NAMALWA (cell line): ENCODE measurements at places on chromosomes 6 and 20.

DNA sequence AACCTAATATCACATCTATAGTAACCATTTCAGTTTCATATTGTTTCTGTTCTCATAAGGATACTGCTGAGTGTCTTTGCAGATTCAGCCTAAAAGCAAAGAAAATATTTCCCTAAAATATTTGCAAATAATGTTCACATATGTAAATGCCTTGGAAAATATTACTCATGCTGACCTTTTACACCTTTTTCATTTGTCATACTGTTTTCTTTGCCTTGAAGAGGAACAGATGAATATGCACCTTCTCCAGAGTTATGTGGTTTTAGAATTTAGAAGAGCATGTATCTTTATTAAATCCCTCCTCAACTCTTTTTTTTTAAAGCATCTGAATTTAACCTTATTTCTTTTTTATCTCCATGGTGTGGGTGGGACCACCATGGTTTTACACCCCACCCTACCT lies 32.5 kb downstream of the NDUFAF5 start:
- no peak for DNase-seq

DNA sequence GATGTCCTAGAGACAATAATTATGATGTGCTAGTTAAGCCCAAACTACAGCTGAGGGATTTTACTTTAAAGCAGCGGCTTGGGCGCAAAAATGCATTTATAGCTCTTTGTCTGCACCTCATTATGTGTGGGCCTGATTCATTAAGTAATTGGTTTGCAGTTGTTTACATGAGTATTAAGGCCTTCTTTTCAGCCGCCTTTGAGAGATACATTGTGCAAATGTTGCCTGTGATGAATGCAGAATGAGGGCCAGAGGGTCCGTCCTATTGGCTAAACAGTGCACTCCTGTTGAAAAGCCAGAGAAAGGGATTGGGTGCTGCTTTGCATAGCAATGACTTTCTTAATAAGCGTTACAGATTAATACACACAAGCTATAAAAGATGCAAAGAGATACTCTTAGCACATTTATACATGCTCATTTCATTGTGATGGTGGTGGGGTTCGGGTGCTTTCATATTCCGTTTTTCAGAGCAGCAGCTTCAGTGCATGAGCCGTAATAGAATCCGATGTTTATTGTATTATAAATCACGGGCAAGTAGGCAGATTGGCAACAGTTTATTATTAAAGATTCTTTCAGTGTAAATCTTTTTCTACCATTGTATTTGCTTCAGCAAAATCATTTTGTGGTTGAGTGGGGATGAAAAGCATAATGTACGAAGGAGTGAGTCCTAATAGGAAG lies 68.2 kb upstream of the XRN2 start:
- DNase-seq = no peak

GRCh38 chr6:168756009-168756634 lies 315.1 kb downstream of the SMOC2 start:
- DNase-seq = no peak

DNA sequence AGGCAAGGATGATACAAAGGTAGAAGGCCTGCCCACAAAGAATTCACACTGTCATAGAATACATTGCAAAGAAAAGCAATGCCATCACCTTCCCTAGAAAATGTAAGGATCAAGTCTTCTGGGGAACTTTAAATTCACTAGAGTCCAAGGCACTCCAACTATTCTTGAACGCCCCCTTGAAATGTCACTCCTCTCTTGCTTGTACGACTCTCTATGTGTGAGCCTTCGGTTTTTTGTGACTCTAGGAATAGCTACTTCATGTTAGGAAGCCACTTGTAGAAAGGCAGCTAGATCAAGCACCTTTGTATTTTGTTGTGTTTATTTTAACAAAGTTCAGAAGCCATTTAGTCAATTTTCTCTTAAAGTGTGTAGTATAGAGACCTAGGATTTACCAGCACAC lies 159.2 kb upstream of the ARID1B start:
- DNase-seq = no peak

GRCh38 chr20:63454731-63455567 lies 17.5 kb downstream of the KCNQ2 start:
- DNase-seq = no peak

GRCh38 chr20:20793591-20793990 lies 81.1 kb upstream of the RALGAPA2 start:
- no peak for DNase-seq

DNA sequence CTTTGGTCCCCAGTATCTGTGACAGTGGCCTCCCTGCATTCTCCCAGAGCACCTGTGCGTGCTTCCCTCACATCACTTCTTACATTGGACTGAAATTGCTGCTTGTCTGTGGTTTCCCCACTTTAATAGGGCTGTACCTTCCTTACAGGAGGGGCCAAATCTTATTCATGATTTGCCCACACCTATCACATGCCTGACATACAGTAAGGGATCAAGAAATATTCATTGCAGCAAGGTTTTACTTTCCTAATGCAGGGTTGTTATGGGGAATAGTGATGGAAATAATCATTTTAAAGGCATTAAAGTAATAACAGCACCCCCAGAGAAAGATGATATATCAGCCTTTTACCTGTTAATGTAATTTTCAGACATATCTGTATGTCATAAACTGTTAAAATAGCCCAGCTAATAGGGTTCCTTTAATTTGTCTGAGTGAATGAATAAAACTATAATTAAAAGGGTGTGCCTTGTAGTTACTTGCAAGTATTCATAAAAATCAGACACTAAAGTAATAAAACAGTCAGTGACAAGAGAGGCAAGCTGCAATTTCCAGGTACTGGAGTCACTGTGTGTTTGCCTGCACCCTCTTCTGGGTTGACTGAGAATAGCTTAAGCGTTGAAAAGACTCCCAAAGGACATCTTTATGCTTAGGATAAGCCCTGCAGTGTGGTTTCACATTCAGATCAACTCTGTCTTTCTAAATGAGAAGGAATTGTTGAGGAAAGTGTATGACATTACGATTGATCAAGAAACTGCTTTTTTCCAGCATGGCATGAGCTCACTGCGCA lies 182.7 kb downstream of the PHACTR1 start:
- no peak for DNase-seq

DNA sequence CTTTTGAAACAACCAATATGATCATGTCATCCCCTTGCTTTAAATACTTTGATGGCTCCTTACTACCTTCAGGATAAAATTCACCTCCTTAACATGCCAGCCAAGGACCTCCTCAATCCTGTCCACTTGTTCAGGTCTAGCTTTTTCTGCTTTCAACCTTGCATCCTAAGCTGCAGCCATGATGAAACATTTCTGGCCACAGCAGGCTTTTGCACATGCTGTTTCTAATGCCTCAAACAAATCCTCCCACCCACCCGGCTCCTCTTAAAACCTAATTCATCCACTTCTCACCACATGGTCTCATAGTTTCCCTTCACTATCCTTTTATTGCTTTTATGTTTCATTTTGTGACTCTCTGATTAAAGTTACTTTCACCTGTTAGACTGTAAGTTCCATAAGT lies 124.6 kb downstream of the MYB start:
- no peak for DNase-seq

GRCh38 chr6:11804701-11805100 lies 26.1 kb upstream of the ADTRP start:
- no peak for DNase-seq

DNA sequence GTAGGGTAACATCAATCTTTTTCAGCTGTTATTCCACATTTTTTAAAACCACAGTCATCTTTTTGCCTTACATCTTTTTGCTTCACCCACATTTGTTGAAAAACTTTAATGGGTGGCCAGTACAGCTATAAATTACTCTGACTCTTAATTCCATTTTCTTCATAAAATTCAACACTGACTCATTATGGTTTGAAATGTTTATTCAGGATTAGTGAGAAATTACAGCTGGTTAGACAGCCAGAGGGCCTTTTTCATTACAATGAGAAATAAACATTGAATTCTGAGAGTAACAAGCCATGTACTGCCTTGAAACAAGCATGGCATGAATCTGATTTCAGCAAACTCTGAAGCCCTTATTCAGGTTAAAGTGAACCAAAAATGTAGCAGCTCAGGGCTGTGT lies 19.5 kb downstream of the NDUFAF4 start:
- DNase-seq = no peak

- DNase-seq = no peak
Measured at GRCh38 chr6:55033016-55033546, 141.2 kb upstream of the HCRTR2 start.

GRCh38 chr20:4999788-5000187 lies 1.5 kb downstream of the SLC23A2 start:
- peak; percentile 37 for DNase-seq

- DNase-seq = no peak
Measured at GRCh38 chr20:21302664-21303060, 469 bp upstream of the XRN2 start.

DNA sequence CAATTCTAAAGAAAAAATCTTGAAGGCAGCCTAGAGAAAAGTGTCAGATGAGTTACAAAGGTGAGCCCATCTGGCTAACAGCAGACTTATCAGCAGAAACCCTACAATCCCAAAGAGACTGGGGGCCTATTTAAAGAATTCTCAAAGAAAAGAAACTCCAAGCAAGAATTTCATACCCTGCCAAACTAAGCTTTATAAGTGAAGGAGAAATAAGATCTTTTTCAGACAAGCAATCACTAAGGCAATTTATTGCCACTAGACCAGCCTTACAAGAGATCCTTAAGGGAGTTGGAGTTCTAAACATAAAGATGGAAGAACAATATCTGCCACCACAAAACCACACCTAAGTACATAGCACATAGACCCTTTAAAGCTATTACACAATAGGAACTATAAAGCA lies 24.9 kb upstream of the DEFB126 start:
- no peak for DNase-seq

DNA sequence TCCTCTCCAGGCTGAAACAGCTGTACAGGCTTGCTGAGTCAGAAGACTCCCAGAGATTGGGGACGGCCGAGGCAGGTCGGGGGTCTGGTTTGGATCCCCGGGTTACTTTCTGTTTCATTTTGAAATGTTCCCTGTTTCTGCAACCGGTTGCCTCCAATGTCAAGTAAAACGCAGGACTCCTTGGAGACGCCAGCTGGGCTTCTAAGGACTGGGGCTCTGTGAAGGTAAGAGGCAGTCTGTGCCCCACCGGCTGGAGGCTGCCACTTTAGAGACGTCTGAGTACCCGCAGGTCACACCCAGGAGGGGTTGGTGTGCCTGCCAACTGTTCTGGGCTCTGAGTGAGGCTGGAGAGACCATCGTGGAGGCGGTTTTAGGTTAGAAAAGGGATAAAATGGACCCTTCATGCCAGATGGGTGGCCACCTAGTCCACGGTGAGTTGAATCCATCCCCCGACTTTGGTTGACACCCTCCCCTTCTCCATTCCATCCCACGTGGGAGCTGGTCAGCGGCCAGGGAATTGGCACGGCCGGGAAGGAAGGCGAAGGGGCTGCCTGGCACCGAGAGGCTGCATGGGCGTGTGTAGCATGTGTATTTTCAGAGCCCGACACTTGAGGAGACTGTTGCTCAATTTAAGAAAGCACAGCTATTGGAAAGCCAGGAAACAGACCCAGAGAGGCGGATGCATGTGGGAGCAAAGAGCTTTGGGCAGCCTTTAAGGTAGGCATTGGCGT lies 240.9 kb downstream of the PHACTR1 start:
- DNase-seq = peak; percentile 33

GRCh38 chr6:154824076-154824475 lies 90.9 kb downstream of the SCAF8 start:
- no peak for DNase-seq

GRCh38 chr6:46419576-46420002 lies 71.7 kb downstream of the RCAN2 start:
- DNase-seq = peak; percentile 72

DNA sequence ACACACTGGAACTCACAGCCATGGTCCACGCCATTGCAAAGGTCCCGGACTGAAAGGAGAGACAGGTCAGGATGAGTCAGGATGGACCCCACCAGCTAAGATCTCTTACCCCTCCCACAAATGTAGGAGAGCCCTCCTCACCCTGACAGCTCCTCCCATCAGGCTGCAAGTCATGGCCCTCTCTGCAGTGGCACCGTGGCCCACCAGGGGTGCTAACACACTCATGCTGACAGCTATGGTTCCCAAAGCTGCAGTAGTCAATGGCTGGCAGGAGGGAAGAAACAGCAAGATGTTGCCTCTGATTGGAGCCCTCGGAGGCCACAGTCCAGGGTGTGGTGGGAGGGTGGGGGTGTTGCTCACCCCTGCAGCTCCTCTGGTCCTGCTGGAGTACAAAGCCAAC lies 5.7 kb upstream of the RBPJL start:
- DNase-seq = peak; percentile 70

DNA sequence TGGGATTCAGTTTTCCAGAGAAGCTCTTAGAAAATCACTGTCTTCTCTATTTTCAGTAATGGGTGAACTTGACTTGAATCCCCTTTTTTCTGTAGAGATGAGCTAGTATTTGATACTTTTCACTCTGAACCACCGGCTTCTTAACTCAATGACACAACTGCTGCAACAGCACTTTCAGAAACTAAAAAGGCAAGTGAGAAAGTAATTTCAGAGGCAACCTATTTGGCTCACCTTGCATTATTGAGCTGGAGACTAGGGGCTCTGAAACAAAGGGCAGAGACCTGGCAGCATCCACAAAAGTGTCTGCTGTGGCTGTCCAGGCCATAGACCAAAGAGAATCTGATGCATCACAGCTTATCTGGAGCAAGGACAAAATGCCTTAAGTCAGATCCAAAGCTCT lies 289.8 kb upstream of the IRAK1BP1 start:
- no peak for DNase-seq

GRCh38 chr6:98831959-98832283 lies 2.5 kb upstream of the POU3F2 start:
- DNase-seq = no peak

GRCh38 chr6:96675597-96675996 lies 112.7 kb downstream of the FHL5 start:
- DNase-seq = no peak

GRCh38 chr20:49877386-49877921 lies 37.9 kb downstream of the SPATA2 start:
- no peak for DNase-seq

GRCh38 chr20:43364001-43364400 lies 93.7 kb upstream of the SRSF6 start:
- DNase-seq = no peak

GRCh38 chr6:100685747-100686146 lies 195.4 kb downstream of the ASCC3 start:
- no peak for DNase-seq

DNA sequence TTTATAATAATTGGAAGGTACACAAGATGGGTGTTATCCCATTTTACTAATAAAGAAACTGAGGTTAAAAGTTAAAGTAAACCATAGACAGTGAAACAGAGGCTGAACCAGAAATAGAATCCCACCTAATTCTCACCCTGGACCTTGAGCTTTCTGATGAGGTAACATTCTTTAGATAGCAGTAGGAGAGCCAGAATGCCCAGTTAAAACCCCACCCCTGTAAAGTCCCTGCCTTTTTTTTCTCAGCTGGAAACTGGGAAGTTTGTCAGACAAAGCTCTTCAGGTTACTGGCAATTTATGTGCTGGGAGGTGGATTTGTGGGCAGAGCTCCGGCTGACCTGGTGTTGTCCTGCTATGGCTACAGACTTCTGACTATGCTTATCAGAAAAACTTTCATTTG lies 1.9 kb upstream of the MCHR2 start:
- no peak for DNase-seq

- DNase-seq = no peak
Measured at GRCh38 chr20:47557791-47558190, 56.1 kb downstream of the NCOA3 start.
